CD4-positive, alpha-beta T cell treated with Interleukin-4 for 4 hours (primary cell): ENCODE measurements at places on chromosomes 5 and 9.
A peak's percentile ranks its signal among the peaks of the same experiment; 100 is the strongest.

DNA sequence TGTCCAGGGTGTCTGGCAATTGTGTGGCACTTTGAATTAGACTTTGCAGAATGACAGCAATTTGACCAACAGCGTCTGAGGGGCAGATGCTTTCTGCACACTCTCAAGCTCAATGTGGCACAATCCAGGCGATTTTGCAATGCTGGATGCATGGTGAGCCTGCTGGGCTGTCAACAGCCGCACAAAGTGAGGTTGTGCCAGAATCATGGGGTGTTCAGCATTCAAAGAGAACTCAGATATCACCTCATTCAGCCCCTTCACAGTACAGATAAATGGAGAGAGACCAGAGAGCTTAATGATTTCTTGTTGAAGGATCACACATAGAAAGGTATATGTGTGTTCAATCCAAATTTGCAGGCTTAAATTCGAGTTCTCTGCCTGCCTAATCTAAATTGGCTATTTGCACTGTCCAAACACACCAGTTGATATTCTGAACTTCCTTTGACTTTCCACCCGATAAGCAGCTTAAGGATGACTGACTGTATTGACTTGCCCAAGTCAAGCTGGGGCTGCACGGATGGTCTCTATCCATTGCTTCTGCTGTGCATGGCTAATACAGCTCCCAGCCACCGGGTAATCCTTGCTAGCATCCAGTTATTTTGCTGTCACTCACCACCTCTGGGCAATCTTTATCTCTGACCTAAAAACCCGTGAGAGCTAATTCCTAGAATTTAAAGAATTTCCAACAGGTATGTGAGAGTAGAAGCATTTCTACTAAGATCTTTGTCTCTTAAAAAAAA lies 157.9 kb upstream of the TAS2R1 start:
- no peak for DNase-seq

DNA sequence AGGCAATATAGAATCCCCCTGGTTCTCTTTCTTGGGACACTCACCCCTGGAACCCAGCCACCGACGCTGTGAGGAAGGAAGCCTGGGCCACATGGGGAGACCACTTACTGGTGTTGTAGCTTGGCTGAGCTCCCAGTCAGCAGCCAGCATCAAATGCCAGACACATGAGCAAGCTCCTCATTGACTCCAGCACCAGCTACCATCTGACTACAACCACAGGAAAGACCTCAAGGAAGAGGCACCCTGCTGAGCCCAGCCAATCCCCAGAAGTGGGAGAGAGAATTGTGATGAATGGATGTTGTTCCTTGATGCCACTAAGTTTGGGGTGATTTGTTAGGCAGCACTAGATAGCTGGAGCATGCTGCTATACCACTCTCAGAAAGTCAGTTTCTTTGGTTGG lies 36.0 kb downstream of the BNIP1 start:
- DNase-seq: no peak

GRCh38 chr9:106964329-106964728 lies 101.4 kb downstream of the ZNF462 start:
- no peak for DNase-seq

GRCh38 chr9:133264235-133264764 lies 10.7 kb downstream of the ABO start:
- DNase-seq: no peak

GRCh38 chr5:102809033-102809432 lies 53.9 kb downstream of the PAM start:
- DNase-seq: no peak

GRCh38 chr5:132777209-132778069 lies at the start of gene SEPTIN8:
Gene SEPTIN8, minus strand, starts transcription at chr5:132777239. Its CDS starts 102 bp downstream, at chr5:132777137.
- DNase-seq: peak; percentile 28

DNA sequence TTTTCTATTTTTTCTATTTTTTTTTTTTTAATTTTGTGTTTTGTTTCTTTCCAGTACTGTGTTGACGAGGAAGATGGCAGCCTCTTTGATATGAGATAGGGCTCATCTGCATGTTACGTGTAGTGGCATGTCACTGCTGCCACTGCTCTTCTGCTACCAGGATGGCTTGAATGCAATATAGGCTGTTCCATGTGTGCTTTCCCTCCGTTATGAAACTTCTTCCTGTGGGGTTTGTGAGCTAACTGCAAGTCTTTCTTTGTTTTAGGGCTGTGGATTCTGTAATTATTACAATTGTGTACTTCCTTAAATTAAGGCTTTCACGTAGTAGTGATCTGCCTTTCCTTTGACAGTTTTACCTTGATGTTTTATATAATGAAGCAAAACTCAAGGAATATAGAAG lies 184.6 kb downstream of the KDM4C start:
- DNase-seq: no peak

DNA sequence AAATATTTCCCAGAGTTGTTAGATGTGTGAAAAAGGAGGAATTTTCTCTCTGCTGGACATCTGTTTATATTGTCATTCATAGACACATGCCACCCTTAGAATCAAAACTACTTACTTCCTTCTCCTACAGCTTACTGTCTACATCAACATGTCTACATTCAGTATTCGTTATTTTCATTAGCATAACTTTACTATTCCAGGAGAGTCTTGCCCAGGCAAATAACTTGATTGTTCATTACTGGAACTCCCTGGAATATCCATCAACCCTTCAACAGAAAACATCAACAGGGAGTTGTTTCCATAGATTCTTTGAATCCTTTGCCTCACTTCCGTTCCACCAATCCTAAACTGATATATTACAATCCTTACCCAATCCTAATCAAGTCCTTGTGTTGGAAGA lies 457.5 kb upstream of the ZNF608 start:
- no peak for DNase-seq

- DNase-seq: no peak
Measured at GRCh38 chr9:7287065-7287464, 512.5 kb downstream of the DMAC1 start.

DNA sequence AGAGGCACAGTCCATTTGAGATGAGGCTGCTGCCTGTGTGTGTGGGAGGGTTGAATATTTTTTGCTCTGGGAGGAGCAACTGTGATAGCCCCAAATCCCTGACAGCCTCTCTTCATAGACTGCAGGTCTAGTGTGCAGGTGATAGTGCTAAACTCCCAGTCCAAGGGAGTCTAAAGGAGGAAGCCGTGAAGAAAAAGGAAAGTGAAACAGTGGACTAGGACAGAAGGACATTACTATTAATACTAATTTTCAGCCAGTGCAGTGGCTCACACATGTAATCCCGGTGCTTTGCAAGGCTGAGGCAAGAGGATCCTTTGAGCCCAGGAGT lies 295.0 kb downstream of the PDE4D start:
- DNase-seq: no peak

GRCh38 chr5:67160985-67161384 lies 35.6 kb downstream of the CD180 start:
- DNase-seq: peak; percentile 92

DNA sequence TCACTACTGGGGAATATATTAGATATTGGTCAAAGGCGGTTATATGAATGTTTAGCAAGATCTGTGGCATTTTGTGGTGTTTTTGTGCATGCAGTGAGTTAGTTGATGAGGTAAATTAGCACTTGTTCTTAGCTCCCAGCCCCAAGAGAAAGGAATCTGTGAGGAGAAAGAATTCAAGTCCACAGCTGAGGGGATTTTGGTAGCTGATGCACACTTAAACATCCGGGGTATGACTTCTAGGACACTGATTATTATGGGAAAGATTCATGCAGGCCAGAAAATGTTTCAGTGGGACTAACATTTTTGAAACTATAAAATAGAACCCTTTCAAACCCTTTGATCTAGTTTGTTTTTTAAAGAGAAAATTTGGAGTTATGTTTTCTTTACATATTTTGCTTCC lies 118.2 kb upstream of the RPS23 start:
- DNase-seq: no peak

GRCh38 chr9:30201024-30201423 lies 2183.4 kb upstream of the ACO1 start:
- DNase-seq: no peak

- DNase-seq: no peak
Measured at GRCh38 chr9:89764217-89764616, 159.4 kb downstream of the GADD45G start.

DNA sequence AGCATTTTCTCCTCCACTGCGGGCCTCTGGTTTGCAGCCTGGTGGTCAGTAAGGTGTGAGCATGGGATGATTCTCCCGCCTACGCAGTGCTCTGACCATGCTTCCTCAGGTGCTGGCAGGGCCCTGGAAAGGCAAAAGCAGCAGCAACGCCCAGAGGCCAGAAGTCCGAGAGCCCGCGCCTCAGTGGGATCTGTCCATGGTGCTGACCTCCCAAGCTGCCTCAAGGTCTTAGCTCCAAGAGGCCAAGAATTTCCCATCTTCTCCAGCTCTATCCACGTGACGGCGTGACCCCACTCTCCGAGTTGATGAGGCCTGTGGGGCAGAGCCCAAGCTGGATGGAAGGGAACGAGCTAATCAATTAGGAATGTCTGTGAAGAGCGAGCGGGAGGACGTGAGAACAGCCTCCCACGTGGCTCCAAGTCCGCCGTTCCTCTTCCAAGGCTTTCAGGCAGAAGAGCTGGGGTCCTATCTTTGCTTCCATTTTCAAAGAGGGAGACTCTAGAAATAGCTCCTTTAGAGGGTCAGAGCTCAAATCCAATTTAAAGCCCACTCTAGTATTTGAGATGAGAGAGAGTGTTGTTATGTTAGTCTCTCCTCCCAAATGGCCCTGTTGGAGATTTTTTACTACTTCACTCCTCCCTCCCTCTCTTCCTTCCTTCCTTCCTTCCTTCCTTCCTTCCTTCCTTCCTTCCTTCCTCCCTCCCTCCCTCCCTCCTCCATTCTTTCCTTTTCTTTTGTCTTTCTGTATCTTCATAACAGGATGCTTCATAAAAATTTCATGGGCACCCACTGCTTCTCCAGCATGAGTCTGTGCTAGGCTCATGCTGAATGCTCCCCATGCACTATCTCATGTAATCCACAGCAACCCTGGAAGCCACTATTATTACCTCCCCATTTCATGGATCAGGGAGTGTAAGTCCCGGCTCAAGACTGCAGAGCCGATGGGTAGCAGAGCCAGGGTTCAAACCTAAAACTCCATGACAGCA lies 69.3 kb downstream of the OLFM1 start:
- DNase-seq: no peak

- no peak for DNase-seq
Measured at GRCh38 chr5:154712518-154713437, 42.4 kb upstream of the LARP1 start.

DNA sequence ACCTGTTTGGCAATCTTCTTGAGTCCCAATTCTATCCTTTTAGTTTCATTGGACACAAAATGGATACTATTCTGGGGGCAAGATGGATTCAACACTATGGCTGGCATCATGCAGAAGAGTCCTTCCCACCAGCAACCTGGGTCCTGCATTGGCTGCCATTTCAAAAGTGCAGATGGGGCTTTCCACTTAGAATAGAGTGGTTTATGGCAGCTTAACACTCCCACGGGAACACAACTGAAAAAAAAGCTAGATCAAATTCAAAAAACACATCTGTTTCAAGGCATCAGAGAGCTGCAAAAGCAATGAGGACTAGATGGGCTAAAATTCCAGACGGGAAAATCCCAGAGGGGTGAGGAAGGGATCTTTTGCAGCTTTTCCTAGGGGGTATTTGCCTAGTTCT lies 11.2 kb upstream of the HMHB1 start:
- no peak for DNase-seq

- no peak for DNase-seq
Measured at GRCh38 chr9:130775336-130775991, 59.6 kb upstream of the ABL1 start.

DNA sequence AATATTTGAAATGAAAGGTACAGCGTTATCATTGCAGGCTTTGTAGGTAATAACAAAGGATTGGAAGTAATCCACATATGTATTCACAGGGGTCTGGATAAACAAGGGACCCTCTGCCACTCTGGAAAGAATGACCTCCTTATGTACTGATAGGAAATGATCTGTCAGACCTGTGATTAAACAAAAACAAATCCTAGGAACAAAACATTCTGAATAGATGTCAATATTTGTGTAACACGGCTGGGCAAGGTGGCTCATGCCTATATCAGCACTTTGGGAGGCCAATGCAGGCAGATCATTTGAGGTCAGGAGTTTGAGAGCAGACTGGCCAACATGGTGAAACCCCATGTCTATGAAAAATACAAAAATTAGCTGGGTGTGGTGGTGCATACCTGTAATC lies 42.3 kb downstream of the NSUN2 start:
- DNase-seq: no peak
